Bone marrow (tissue), 2 donors: ENCODE measurements at places on chromosomes 11 and 22.
A peak's percentile ranks its signal among the peaks of the same experiment; 100 is the strongest.

- DNase-seq = no peak
These were observed 44.5 kb upstream of the RRM1 start for GRCh38 chr11:4050138-4050537.

DNA sequence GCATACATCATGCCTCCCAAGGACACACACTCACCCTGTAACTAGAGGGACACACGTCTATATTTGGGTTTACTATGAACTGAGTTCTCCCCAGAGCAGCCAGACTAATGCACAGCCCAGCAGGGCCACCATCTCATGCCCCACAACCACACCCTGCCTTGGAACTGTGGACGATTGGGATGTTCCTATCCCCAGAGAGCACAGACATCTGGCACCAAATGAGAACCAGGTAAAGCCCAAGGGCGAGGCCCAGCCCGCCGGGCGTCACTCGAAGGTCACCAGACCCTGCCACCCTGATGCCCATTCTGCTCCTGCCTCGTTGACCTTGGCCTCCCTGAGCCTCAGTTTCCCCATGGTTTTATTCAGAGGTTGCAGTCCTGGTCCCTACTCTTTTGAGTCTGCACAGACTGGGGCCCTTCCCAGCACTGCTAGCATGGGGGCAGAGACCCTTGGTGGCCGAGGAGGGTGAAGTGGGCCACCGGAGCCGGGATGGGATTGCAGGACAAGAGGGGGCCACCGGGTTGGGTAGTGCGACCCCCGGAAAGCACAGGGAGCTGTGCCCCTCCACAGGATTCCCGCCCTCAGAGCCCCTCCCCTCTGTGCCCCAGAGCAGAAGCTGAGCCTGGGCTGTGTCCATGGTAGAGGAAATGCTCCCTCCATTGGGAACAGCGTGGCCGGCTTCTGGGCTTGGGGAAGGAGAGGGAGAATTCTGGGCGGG lies 56.8 kb downstream of the IGLL5 start:
- no peak for DNase-seq

DNA sequence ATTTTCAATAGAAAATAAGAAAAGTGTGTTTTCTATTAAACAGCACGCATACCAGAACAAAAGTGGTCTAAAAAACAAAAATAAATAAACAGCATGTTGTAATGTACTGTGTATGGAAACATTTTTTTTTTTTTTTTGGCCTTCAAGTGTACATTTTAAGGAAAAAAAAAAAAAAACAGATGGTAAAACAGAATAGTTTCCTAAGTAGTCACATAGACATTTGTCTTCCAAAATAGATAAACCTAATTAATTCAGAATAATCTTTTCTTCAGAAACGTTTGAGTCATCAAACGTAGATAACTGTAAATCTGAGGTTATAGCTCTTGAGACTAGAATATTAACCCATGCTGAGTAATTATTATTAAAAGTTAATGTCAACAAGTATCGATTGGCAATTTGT lies 396 bp upstream of the CFAP300 start:
- DNase-seq = no peak

- no peak for DNase-seq
These were observed 37.9 kb downstream of the SMIM38 start for GRCh38 chr11:69193629-69194028.

DNA sequence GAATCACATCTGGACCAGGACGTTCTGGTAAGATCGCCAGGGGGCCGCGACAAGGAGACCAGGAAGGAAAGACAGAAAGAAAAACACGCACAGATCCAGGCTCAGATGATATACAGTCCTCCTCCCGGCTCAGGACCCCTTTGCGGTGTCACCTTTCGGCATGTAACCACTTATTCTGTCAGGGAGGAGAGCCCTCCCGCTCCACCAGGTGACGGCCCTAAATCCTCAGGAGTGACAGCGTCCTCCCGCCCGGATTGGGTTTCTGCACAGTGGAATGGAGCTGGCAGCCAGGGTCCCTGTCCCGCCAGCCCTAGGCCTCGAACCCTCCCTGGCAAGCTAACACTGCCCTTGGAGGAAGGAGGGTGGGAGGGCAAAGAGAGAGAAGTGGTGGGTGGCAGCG lies 24.3 kb upstream of the KCNQ1OT1 start:
- no peak for DNase-seq

DNA sequence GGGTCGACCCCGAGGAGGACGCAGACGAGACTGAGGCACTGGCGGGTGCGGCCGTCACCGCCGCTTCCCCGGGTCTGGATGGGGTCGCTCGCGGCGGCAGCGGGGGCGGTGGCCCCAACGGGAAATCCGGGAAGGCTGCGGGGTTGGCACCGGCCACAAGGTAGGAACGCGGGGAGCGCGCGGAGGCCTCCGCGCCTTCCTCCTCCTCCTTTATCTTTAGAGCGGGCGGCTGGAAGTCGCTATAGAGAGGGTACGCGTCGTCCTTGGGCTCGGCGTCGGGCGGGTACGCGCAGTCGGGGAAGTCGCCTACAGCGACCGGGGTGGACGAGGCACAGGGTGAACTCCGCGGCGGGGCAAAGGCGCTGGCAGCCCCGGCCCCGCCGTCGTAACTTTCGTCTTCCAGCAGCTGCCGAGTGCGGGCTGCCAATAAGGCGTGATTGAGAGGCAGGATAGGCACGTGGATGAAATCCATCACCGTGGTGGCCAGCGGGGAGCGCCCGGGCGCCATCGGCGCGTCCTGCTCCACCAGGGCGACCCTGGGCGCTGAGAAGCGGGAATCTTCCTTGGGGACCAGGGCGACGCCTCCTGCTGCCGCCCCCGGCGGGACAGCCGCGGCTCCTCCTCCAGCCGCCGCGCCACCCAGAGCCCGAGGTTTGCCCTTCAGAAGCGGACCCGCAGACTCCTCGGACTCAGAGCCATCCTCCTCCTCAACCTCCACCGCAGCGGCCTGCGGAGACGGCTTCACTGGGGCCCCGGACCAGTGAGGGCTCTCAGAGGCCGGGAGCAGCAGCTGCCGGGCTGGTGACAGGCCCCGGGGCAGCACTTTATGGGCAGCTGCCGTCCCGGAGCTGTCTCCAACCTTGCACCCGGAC lies 1.7 kb downstream of the PGR start:
- no peak for DNase-seq

DNA sequence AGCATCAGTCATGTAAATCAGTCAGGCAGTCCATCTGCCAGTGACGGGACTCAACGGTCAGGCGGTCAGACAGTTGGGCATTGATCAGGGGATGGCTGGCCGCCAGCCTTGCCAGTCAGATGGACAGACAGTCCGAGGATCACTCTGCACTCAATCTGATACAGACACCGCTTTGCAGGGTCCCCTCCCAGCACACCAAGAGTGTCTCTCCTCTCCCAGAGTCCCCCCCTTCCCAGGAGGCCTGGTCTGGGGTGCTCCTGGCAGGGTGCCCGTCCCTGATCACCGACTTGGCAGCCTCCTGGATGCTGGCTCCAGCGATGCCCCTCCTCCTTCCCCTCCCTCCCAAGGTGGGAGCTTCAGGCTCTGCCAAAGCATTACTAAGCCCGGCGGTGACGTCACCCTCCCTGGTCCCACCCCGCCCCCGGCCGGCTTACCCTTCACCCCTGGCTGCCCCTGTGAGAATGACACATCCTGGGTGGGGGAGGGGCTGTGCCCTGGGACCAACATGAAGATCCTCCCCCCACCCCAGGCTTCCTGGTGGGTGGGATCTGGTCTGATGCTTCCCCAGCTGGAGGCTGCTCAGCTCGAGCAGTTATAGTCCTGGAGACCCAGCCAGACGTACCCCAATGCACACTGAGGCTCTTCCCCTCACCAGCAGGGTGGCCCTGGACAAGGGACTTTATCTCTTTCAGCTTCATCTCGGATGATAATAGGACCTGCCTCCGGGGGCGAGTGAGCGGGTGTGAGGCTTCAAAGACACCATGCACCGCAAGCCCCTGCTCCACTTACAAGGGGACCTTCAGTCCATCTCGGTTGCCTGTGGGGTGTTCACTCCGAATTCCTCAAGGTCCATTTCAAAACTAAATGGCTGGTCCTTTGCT lies 69.2 kb downstream of the CD82 start:
- DNase-seq = no peak

DNA sequence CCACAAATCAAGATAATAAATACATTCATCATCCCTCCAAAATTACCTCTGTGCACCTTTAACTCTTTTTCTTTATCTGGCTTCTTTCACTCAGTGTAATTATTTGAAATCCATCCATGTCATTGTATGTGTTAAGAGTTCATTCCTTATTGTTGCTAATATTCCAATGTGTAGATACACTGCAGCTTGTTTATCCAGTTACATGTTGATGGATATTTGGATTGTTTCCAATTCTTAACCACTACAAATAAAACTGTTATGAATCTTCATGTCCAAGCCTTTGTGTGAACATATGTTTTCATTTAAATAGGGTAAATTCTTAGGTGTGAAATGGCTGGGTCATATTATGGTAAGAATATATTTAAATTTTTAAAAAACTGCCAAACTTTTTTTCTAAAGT lies 323.3 kb upstream of the NCAM1 start:
- DNase-seq = no peak

GRCh38 chr22:26360169-26360885 lies 68.7 kb upstream of the ASPHD2 start:
- DNase-seq = peak; percentile 42

- DNase-seq = no peak
These were observed 29.5 kb downstream of the DKK3 start for GRCh38 chr11:11978792-11979487.

- no peak for DNase-seq
These were observed 344.4 kb downstream of the TBC1D22A start for GRCh38 chr22:47106806-47107205.

GRCh38 chr22:45298934-45299505 lies 10.7 kb upstream of the FAM118A start:
- DNase-seq = no peak

DNA sequence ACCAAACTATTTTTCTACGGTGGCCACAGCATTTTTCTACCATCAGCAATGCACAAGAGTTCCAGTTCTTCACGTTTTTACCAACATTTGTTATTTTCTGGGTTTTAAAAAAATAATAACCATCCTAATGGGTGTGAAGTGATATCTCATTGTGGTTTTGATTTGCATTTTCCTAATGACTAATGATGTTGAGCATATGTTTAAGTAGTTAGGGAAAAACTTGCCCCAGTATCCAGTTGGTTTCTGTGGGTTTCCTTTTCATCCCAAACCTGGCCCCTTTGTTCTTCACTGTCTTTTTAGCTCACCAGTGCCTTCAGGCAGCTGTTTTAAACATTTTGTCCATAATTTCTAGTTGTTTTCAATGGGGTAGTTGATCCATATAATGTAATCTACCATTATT lies 14.7 kb upstream of the PTS start:
- DNase-seq = no peak

GRCh38 chr11:102517670-102518069 lies 12.9 kb downstream of the MMP7 start:
- no peak for DNase-seq

GRCh38 chr11:64238076-64238475 lies 2.8 kb upstream of the FKBP2 start:
- no peak for DNase-seq

DNA sequence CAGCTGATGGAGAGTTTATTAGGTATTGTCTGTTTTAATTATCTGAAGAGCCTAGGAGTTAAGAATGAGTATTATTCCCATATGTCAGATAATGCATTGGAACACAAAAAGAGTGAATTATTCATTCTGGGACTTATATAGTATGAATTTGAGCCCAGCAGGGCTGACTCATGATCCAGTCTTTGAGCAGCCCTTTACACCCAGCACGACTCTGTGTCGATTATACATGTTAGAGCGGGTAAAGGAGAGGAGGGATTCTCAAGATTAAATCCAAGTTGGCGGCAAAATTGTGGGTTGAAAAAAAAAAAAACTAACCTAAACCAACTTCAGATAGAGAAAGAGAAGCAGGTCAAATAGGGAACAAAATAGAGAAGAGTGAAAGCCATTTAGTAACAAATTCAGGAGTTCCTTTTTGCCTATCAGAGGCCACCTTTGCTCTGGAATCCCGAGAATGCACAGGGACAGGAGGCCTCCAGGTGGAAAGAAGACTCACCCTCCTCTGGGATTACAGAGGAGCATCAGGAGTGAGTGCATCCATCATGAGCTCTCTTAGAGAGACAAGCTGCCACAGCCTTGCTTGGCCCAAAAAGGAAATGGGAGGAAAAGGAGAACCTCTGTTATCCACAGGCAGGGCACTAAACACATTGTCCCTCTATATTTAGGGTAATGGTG lies 3.1 kb downstream of the MRGPRX1 start:
- no peak for DNase-seq

DNA sequence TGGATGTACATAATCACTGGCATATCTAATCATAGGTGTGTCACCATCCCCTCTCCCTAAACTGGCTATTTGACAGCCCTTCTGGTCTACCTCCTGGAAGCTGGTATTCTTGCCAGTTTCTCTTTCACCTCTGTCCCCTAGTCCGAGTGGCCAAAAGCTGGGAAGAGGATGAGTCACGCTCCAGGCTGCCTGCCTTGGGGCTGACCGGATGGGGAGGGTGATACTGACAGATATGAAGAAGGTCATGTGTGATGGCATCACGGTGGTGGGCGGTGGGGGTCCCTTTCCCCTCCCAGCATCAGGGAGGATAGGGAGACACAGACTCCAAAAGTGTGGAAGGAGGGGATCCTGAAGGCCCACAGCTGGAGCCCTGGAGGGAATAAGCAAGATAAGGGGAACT lies 4.8 kb downstream of the OAF start:
- no peak for DNase-seq

GRCh38 chr11:61574611-61575010 lies 6.3 kb downstream of the SYT7 start:
- DNase-seq = no peak

DNA sequence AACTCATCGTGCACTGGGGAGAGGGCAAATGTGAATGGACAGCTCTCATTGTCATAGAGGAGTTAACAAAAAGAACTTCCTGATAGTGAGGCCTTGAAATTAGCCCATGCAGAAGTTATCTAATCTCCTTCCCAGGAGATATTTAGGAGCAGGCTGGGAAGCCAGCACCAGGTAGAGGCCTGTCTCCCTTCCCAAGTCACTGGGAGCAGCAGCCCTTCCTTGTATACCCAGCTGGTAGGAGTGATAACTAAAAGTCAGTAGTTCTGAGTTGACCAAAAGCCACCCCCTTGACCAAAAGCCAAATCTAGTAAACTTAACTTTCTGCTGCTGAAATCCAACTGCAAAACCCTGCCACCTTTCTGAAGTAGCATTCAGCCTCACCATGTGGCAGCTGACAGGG lies 1.4 kb upstream of the BACE1-AS start:
- no peak for DNase-seq

DNA sequence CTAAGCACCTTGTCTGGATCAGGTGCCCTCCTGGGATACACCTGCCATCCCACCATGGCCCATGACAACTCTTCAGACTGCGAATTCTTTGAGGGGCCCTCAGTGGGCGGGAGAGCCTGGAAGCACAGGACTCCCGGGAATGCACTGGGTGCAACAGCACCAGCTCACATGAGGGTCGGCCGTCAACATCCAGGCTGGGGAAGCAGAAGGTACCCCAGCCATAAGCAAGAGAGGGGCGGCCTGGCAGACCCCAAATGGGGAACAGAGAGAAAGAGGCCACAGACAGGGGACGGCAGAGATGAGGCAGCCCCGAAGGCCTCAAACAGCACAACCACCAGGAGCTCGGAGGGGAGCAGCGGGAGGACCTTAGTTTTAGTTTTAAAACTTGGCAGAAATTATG lies 94.4 kb downstream of the PHF21B start:
- no peak for DNase-seq
